Right kidney (tissue), 9 donors: ENCODE measurements at places on chromosomes 2 and 18.

DNA sequence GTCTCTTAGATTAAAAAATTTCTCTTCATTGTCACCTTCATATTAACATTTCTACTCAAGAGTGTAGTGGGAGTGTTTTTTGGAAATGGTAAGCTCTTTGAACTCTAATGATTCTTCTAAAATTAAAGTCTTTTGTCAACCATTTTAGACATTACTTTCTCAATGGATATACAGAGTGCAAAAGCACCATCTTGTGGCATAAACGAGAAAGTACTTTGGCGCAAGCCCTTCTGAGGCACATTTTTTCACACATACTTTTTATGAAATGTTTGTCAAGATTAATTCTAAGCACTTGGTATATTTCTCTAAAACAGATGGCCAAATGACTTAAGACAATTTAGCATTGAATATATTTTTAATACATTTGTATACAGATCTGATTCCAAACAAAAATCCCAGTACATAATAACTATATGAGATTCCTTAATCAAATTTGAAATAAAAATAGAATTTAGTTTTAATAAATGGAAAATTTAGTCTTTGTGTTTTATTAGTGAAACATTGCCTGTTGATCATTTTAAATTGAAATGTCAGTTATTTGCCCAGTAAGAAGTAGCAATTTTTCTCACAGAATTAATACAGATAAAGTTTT lies 63.3 kb upstream of the GALNT5 start:
- DNase-seq = peak; percentile 2

DNA sequence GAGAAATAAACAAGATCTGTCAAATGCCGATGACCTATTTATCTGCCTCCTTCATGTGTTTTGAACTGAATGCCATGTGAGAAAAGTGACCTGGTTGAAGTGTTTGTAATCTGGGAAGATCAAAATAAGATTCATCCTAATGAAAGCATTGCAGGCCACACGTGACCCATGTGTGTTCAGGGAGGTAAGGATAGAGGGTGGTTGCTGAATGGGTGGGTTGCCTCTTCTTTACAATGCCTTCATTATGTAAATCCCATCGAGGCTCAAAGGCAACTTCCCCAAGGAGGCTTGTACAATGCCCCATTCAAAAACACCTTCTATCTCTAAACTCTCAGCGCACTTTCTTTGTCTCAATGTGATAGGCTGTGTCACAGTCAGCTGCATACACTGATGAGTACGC lies 273.1 kb downstream of the LRATD1 start:
- no peak for DNase-seq

DNA sequence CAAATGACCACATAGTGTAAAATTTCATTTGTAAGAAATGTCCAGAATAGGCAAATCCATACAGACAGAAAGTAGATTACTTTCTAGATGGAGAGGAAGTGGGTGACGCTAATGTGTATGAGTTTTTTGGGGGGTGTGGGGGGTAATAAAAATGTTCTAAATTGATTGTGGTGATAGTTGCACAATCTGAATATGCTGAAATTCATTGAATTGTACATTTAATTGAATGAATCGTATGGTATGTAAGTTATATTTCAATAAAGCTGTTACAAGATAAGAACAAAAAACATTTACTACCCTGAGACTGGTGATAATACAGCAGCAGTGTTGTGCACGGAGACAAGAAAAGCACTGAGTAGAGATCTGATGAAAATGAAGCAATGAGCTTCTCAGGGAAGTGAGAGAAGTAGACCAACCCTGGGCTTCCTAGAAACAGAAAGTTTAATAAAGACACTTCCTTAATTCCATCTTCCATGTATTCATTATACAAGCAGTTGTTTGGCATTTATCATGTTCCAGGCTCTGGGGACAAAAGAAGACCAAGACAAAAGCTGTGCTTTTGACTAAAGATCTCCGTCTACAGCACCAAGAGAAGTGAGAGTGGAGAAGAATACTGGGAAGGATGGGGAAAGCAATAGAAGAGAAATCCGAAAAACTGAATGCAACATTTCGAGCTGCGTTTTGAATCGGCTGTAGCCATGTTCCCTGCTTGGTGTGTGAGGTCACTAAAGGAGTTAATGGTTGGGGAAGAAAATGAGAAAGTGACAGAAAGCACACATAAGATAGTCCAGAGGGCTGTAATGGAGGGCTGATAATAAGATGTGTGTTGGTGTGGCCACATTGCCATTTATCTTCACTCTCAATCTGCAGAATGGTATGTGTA lies 1.8 kb upstream of the PDE11A start:
- no peak for DNase-seq

- no peak for DNase-seq
Measured at GRCh38 chr2:45869165-45869501, 217.7 kb downstream of the PRKCE start.

DNA sequence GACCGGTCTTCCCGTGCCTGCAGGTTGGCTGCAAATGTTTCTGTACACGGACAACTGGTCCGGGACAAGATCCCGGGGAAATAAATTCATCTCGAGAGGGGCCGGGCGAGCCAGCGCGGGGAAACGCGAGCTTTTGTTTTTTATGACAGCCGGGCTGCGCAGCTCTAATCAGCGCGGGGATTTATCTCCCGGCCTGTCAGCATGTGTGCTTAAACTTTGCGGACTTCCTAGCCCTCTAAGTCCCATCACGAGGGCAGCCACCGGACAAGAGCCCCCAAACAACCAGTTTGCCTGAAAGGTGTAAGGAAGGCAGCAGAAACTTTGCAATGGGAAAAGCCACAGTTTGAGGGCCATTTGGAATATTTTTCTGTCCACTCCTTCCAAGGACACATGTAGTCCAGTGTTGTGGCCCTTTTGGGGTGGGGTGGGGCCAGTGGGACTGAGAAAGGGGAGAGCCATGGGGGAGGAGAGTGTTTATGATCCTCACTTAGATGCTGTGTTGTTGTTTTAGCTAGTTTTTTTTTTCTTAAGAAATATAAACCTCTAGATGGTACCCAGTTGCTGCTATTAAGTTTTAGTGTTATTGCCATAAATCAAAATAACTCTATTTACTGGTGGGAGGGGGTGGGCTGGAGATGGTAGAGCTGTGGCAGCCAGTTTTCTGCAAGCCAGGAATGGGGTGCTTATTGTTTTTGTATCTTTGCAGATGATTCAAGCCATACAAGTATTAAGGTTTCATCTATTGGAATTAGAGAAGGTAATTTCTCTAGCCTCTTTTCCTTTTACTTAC lies 6.0 kb downstream of the MEIS1 start:
- DNase-seq = peak; percentile 76

GRCh38 chr2:138503652-138504051 lies 2.1 kb downstream of the SPOPL start:
- DNase-seq = no peak

GRCh38 chr2:11602563-11603204 lies 67.3 kb downstream of the NTSR2 start:
- DNase-seq = no peak

- no peak for DNase-seq
Measured at GRCh38 chr2:160512491-160512890, 18.9 kb upstream of the RBMS1 start.

DNA sequence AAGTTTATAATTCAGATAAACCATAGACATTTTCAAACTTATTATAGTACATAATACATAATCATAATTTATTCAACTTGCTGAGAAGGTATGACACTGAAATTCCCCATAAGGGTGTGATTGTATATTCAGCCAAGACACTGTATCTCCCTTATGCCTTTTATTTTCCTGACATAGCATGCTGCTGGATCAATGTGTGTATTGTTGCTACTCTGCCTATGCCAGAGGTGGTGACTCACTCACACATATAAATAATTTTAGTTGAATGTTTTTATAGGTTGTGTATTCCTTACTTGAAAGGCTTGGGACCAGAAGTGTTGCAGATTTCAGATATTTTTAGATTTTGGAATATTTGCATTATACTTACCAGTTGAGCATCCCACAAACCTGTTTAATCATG lies 86.8 kb downstream of the VRK2 start:
- no peak for DNase-seq
